ENCODE measurements at places on chromosomes 4 and X. TPM values are rescaled to one million over a fixed set of nuclear protein-coding genes. Genes with fewer than 3 reads are reported as not detected.

The RHOXF1 gene
- not detected for polyA plus RNA-seq

DNA sequence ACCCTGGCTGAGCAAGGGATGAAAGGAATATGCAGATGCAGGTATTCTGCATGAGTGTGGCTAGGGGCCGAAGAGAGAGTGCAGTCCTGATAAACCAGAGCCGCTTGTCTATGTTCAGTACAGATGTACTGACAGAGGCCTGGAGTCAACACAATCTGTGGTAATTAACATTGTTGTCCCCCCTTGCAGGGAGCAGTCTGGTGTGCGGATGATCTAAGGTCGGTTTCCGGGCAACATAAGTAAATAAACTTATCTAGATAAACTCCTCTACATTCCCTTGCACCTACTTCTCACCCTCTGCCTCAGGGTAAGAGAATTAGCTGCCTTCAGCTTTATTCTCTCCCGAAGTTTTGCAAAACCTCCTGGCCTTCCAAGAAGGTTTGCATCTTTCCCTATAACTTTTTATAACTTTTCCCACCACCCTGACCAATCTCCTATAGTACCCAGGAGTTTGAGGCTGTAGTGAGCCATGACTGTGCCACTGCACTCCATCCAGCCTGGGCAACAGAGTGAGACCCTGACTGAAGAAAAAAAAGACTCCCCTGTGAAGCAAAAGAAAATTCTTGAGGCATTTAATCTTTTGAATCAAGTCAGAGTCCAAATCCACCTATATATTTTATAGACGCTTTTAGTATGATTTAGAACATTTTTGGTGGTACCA is 26.6 kb downstream of the SNX25 start:
- DNase-seq: no peak

GRCh38 chr4:133592106-133592505 is 443.0 kb downstream of the PCDH10 start:
- DNase-seq: no peak

DNA sequence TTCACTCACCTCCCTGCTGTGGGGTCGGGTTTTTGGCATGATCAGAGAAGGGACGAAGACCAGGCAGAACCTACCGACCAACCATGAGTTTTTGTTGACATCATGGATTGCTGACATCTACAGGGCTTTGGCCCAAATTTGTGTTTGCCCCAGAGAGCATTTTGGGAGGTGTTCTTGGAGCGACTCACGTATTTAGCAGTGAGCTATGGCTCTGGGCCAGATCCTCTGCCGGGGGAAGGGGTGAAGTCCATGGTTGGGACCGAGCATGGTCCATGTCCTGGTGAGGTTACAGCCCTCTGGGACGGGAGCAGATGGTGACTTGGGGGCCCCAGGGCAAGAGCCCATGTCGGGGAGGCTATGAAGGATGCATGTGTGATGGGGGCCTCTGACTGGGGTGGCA is 17.4 kb downstream of the SORCS2 start:
- no peak for DNase-seq

DNA sequence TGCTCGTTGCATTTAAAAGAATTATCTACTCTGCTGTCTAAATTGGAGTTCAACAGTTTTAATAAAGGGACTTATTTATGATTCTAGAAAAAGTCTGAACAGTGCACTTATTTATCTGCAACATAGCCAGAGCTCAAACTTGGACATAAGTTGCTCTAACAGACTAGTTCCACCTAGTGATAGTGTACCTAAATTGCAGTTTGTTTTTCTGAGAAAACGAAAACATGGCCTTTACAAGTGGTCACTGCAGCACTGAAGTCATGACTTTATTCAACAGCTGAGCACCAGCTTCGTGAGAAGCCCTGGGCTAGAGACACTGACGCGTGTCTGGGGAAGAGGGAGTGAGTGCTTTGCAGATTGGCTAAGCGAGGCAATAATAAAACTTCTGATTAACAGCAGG is 77.3 kb upstream of the IGSF1 start:
- DNase-seq: no peak

DNA sequence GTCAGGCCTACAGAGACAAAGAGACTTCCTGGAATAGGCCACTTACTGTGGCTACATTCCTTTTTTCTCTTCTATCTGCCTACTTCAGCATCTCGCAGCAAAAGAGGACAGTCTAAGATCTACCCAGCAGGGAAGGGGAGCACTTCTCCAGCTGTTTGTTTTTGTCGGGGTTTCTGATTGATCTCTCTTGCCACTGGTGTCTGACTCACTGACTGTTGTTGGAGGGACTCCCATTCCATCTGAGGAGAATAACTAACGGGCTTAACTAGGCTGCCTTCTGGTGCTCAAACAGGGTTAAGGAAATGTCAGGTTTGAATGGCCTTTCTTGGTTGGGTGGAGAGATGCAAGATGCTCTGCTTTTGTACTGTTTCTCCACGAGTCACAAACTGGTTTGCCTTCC is 100.2 kb upstream of the TMEM164 start:
- DNase-seq: no peak

DNA sequence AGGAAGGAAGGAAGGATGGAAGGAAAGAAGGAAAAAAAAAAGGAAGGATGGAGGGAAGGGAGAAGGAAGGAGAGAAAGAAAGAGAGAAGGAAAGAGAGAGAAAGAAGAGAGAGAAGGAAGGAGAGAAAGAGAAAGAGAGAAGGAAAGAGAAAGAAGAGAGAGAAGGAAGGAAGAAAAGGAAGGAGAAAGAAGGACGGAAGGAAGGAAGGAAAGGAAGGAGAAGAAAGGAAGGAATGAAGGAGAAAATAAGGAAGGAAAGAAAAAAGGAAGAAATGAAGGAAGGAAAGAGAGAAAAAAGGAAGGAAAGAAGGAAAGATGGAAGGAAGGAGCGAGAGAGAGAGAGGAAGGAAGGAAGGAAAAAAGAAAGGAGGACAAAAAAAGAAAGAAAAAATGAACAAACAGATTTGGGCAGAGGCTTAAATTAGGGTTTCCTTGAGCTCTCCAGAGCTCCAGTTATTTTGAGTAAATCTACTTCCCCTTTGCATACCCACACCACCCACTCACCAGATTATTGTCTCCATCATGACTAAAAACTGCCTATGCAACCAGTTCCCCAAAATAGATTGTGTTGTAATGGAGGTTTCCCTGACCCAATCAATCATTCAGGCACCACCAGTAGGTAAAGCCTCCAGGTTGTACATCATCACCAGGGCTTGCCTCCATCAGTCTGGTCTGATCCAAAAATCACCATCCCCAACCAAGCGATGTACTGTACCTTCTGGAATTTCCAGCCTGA is 1722.9 kb upstream of the PCDH10 start:
- no peak for DNase-seq

The CT55 gene
- 0.42 TPM for polyA plus RNA-seq

- no peak for DNase-seq
Observed at GRCh38 chr4:41822325-41822724, 73.8 kb upstream of the PHOX2B start.

DNA sequence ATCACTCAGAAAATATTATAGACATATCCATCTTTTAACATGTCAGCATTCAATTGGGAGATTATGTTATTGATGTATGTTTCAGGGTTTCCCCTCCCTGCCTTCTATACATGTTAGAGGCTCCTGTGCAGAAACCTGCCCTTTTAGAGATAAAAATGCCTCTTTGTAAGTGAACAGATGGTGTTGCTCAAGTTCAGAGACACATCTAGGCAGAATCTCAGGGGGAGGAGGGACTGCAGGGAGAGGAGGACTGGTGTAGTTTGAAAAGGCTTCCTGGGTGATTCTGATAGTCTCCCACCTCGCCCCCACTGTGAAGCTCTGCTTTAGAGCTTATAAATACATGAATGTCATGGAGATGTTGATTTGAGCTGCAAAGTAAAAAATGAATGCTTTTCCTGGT is 12.0 kb upstream of the UNC5C start:
- DNase-seq: no peak

DNA sequence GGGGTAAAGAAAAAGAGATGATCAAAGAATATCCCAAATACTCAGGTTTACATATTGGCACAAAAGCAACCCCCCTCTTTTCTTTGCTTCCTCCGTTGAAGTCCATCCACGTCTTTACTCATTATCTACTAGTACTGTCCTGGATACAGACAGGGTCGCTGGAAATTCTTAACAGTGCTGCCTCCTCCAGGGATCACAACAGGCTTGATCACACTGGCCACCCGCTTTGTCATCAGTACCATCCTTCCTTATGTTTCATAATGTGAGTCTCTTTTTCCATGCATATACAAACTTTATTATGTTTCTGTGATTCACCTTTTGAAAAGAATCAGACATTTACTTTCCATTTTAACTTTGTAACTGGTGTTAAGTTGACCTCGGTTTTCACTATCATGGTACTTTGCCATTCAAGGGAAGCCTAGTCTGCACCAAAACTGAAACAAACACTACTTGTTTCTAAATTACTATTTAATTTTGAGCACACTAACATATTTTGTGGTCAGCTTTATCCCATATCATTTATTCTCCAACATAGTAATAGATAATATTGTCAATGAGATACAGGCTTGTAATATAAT is 387.5 kb upstream of the PPP1R2C start:
- no peak for DNase-seq

The GAGE12H gene
- not detected for polyA plus RNA-seq

GRCh38 chrX:41273638-41274037 is 60.3 kb upstream of the DDX3X start:
- DNase-seq: no peak

DNA sequence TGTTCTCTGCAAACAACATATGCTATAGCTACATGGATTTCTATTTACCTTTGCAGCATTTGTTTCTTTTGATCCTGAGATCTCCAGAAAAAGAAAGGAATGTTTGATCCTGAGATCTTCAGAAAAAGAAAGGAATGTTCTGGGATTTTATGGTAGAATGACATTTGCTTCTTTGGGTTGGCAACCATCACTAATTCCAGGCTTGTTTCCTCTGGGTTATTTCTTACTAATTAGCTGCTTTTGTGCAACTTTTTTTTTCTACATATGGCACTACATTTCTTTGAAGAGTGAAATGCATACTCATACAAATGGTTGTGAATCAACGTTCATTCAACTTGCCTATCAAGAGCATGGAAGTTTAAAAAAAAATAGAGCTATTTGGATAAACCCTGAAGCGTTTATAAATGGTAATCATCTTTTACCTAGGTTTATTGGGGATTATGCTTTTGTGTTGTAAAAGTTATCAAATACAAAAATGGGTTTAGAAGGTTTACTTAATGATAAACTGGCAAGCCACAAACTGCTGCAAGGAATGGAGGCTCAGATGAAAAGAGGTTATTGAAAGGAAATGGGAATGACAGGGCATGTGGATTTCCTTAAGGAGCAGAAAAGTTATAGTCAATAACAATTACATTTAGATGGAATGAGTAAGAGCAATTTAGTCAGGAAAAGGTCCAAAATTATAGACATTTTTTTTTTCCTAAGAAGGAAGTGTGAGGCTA is 95.6 kb upstream of the PCDH18 start:
- no peak for DNase-seq

GRCh38 chr4:157315968-157316367 is 95.4 kb downstream of the GRIA2 start:
- DNase-seq: no peak

The LNX1 gene
- polyA plus RNA-seq: 4.2 TPM
